ENCODE measurements at places on chromosomes 3 and 15.

GRCh38 chr3:93969443-93969842, 4.3 kb downstream of the PROS1 start:
- H3K4me3 ChIP-seq, result no peak overlapping the region
- peaks cover 11% of the 10 kb centered on the region for H3K4me1 ChIP-seq

- DNase-seq, result no peak
- no peaks in the 10 kb centered on the region for H3K27me3 ChIP-seq
- H3K36me3 ChIP-seq, result peaks cover 2% of the 10 kb centered on the region
- no peak overlapping the region for H3K4me3 ChIP-seq
- no peak overlapping the region for H3K27ac ChIP-seq
Measured at GRCh38 chr15:55959744-55960447, 33.5 kb downstream of the NEDD4 start.

DNA sequence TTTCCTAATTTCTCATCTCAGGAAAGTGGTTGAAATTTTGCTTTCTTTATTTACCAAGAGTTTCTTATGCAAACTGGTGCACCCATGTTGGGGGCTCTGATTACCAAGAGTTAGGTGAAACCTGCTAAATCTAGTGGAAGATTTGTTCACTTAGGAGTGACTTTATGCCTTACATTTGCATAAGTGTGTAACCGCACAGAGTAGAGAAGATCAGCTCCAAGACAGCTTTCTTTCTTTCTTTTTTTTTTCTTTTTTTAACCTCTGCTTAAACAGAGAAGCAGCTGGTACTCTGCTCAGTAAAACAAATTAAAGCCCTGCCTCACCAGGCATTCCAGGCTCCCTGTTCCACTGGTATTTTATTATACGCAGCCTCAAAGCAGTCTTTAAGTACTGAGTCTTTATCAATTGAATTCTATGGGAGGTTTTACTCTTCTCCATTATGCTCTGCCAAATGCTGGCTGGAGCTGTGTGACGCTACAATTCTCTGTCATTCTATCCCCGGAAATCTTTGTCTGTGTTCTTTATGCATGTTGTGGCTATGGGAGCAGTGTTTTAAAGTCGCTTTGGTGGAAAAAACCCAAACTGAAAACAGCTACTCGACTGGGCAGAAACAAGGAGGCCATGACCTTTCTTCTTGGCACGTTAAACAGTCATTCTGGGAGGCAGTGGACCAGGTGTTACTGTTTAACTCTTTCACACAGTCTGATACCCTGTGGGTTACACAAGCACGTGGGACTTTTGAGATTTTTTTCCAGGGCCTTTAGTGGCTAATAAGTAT, 55.2 kb upstream of the GBE1 start:
- H3K27me3 ChIP-seq, result no peaks in the 10 kb centered on the region
- peaks cover 9% of the 10 kb centered on the region for H3K4me1 ChIP-seq
- no peaks in the 10 kb centered on the region for H3K36me3 ChIP-seq
- no peak overlapping the region for H3K4me3 ChIP-seq
- H3K27ac ChIP-seq, result peak overlapping the region; percentile 6
- DNase-seq, result peak; percentile 4

- H3K36me3 ChIP-seq, result peaks cover 9% of the 10 kb centered on the region
- H3K4me1 ChIP-seq, result peaks cover 40% of the 10 kb centered on the region
- no peaks in the 10 kb centered on the region for H3K27me3 ChIP-seq
- no peak overlapping the region for H3K4me3 ChIP-seq
- DNase-seq, result no peak
- no peak overlapping the region for H3K27ac ChIP-seq
Measured at GRCh38 chr15:72503147-72503546, 29.0 kb downstream of the ARIH1 start.

DNA sequence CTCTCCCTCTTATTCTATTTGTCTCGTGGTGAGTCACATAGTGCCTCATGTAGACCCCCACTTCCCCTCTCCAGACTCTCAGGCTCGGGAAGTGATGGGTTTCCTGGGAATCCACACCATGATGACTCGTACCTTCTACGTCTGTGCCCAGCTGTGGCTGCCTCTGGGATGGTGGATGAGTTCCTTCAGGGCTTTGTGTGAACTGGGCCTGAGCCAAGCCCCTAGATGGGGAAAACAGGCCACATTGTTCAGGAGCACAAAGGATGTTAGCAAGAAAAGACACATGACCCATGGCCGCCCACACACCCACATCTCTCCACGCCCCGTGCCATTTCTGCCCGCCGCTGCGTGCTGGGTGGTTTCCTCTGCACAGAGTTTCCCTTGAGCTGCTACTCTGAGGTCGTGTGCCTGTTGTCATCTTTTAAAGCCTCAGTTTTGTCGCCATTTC, 10.5 kb downstream of the ISG20 start:
- peaks cover 73% of the 10 kb centered on the region for H3K4me1 ChIP-seq
- DNase-seq, result peak; percentile 83
- H3K4me3 ChIP-seq, result peak overlapping the region; percentile 66
- H3K36me3 ChIP-seq, result peaks cover 25% of the 10 kb centered on the region

GRCh38 chr3:192077795-192078497, 617.0 kb downstream of the PYDC2 start:
- no peaks in the 10 kb centered on the region for H3K36me3 ChIP-seq
- no peaks in the 10 kb centered on the region for H3K27me3 ChIP-seq
- no peak overlapping the region for H3K4me3 ChIP-seq
- H3K4me1 ChIP-seq, result no peaks in the 10 kb centered on the region

DNA sequence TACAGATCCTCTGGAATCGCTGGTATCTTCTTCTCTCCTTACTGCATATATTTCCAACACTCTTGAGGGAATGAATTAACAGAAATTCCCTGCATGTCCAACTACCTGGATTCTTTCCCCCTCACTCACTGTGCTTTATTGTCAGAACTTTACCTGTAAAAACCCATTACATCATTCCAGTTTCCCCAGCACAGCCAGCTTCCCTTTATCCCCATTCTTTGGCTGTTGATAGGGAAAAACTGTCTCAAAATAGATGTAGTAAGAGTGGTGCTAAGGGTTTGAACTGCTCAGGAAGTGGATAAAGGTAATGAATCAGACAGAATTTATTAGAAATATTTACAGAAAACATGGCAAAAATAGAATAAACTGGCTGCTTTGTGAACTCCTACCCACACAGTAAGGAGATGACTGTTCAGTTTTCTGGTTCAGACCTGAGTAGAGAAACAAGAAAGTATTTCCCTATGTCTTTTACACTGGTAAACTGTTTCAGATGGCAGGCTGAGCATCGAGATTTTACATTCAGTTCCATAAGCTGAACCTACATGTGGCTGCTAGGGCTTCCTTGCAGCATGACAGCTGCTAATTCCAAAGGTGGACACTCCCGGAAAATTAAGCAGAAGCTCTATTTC, 188.4 kb downstream of the CPNE4 start:
- H3K4me1 ChIP-seq, result no peaks in the 10 kb centered on the region
- H3K27me3 ChIP-seq, result peaks cover 3% of the 10 kb centered on the region
- no peak overlapping the region for H3K4me3 ChIP-seq
- no peaks in the 10 kb centered on the region for H3K36me3 ChIP-seq
- no peak for DNase-seq
- H3K27ac ChIP-seq, result no peak overlapping the region

DNA sequence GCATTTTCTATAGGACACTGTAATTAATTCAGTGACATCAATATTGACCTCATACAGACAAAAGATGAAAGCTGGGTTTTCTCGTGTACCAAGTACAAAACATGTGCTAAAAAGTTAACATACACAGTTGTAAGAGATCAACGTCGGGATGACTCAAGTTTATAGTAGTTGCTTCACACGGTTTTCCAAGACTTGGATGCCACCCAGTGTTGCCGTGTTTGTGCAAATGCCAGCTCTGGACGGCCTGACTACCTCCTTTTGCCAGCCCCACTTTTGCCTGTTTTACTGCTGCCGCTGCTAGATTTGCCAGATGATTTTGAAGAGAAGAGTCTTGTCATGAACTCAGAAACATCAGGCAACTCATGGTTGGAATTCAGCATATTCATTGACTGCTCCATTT, 17.6 kb downstream of the EMC7 start:
- no peak overlapping the region for H3K4me3 ChIP-seq
- peaks cover 25% of the 10 kb centered on the region for H3K36me3 ChIP-seq
- H3K27ac ChIP-seq, result peak overlapping the region; percentile 10
- no peaks in the 10 kb centered on the region for H3K27me3 ChIP-seq
- no peaks in the 10 kb centered on the region for H3K4me1 ChIP-seq

- no peaks in the 10 kb centered on the region for H3K4me1 ChIP-seq
- H3K4me3 ChIP-seq, result no peak overlapping the region
- H3K36me3 ChIP-seq, result no peaks in the 10 kb centered on the region
- DNase-seq, result no peak
- H3K27ac ChIP-seq, result no peak overlapping the region
Measured at GRCh38 chr3:148513096-148513543, 184.6 kb upstream of the AGTR1 start.

- no peak overlapping the region for H3K4me3 ChIP-seq
- peaks cover 26% of the 10 kb centered on the region for H3K27me3 ChIP-seq
- no peaks in the 10 kb centered on the region for H3K36me3 ChIP-seq
- DNase-seq, result no peak
Measured at GRCh38 chr15:70306081-70306480, 208.4 kb upstream of the TLE3 start.

- DNase-seq, result no peak
- peaks cover 43% of the 10 kb centered on the region for H3K4me1 ChIP-seq
Measured at GRCh38 chr15:67836134-67836455, 3.8 kb downstream of the RNU6-1 start.

- no peaks in the 10 kb centered on the region for H3K27me3 ChIP-seq
- no peak overlapping the region for H3K4me3 ChIP-seq
- no peaks in the 10 kb centered on the region for H3K4me1 ChIP-seq
- no peak for DNase-seq
- H3K27ac ChIP-seq, result no peak overlapping the region
Measured at GRCh38 chr3:174958671-174959328, 99.7 kb downstream of the NAALADL2 start.

- H3K4me3 ChIP-seq, result no peak overlapping the region
- no peak overlapping the region for H3K27ac ChIP-seq
- no peak for DNase-seq
- no peaks in the 10 kb centered on the region for H3K27me3 ChIP-seq
- H3K4me1 ChIP-seq, result peaks cover 27% of the 10 kb centered on the region
Measured at GRCh38 chr3:114711321-114711886, 417.6 kb downstream of the TIGIT start.

GRCh38 chr3:193857996-193858395, 265.0 kb downstream of the OPA1 start:
- H3K4me3 ChIP-seq, result no peak overlapping the region
- H3K36me3 ChIP-seq, result no peaks in the 10 kb centered on the region
- H3K4me1 ChIP-seq, result no peaks in the 10 kb centered on the region
- H3K27ac ChIP-seq, result no peak overlapping the region
- H3K27me3 ChIP-seq, result peaks cover 2% of the 10 kb centered on the region

DNA sequence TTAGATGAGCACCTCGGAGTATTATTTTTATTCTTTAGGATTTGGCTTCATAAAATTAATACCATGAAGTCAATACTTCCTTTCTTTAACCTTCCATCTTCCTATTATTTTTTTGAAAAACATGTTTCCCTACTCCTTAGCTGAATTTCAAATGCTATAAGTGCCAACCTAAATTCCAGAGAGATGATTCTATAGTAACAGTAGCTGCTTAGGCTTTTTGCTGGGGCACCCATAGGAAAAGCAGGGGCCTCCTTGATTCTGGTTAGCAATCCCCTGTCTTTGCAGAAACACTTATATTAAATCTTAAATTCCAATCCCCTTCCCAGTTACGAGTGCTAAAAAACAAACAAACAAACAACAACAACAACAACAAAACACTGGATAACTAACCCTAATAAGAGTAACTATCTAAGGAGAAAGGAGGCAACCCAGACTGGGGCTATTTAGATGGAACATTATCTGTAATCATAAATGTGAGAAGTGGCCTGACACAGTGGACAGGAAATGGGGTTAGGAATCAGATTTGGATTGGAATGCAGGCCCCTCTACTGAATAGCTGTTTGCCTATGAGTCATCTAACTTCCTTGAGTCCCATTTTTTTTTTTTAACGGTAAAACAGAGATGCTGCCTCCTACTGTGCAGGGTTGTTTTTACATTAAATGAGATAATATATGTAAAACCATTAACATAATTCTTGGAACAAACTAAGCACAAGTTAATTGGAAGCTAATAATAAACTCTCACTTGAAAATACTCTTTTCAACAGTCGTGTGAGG, 148.1 kb downstream of the WDR72 start:
- no peak overlapping the region for H3K4me3 ChIP-seq
- DNase-seq, result no peak
- H3K27me3 ChIP-seq, result peaks cover 2% of the 10 kb centered on the region
- no peaks in the 10 kb centered on the region for H3K4me1 ChIP-seq

GRCh38 chr15:80105595-80105994, 46.1 kb downstream of the ZFAND6 start:
- peaks cover 8% of the 10 kb centered on the region for H3K36me3 ChIP-seq
- H3K27me3 ChIP-seq, result no peaks in the 10 kb centered on the region
- no peak for DNase-seq

GRCh38 chr3:17985658-17986347, 243.4 kb upstream of the TBC1D5 start:
- H3K27ac ChIP-seq, result no peak overlapping the region
- H3K4me1 ChIP-seq, result peaks cover 4% of the 10 kb centered on the region
- DNase-seq, result no peak
- no peaks in the 10 kb centered on the region for H3K36me3 ChIP-seq

GRCh38 chr3:60186359-60186758, 1064.9 kb downstream of the FHIT start:
- peaks cover 2% of the 10 kb centered on the region for H3K36me3 ChIP-seq
- H3K27me3 ChIP-seq, result no peaks in the 10 kb centered on the region
- peaks cover 15% of the 10 kb centered on the region for H3K4me1 ChIP-seq
- no peak overlapping the region for H3K27ac ChIP-seq
- DNase-seq, result no peak

DNA sequence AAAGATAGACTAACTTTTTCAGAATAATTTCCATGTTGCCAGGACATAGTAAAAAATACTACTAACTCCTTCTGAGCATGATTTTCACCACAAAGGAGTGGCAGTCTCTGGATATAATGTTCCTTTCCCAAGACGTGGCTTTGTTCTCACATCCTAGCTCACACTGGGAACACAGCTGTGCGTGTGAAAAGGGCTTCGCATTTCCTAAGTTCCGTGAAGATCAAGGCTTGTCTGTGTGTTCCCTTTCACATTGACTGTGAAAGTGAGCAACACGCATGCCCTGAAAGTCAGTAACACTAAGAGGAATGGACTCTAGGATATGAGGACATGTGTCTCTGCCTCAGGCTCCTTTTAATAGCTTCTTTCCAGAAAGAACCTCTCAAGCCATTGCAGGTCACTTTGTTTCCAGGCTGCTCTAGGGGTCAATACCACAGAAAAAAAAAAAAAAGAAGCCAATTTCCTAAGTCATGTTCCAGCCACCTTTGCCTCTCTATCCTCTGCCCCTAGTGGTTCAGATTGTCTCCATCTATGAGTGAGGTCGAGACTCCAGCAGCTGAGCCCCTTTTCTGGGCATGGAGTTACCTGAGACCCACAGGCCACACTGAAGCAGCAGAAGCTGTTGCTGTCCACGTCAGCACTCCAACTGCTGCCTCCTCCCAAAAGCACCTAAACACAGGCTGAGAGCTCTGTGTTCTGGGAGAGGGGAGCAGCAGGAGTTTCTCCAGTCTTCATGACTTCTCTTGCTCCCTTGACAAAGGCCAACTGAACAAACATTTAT, 355.9 kb downstream of the RSL24D1 start:
- no peaks in the 10 kb centered on the region for H3K27me3 ChIP-seq
- DNase-seq, result no peak
- H3K4me1 ChIP-seq, result no peaks in the 10 kb centered on the region
- H3K36me3 ChIP-seq, result no peaks in the 10 kb centered on the region
- no peak overlapping the region for H3K27ac ChIP-seq

- no peak overlapping the region for H3K4me3 ChIP-seq
- peaks cover 2% of the 10 kb centered on the region for H3K27me3 ChIP-seq
- DNase-seq, result no peak
- no peaks in the 10 kb centered on the region for H3K4me1 ChIP-seq
- no peak overlapping the region for H3K27ac ChIP-seq
Measured at GRCh38 chr3:184238246-184238818, 8.9 kb downstream of the VWA5B2 start.
